ENCODE measurements at places on chromosomes 3 and 15. TPM values are rescaled to one million over a fixed set of nuclear protein-coding genes. Genes with fewer than 3 reads are reported as not detected.

The DTX3L gene
- total RNA-seq, result 4.4 TPM

The CCDC12 gene
- total RNA-seq, result 23.0 TPM

The POMGNT2 gene
- 16.2 TPM for total RNA-seq

The CACNA1D gene
- total RNA-seq, result 27.9 TPM

The EFL1 gene
- 25.2 TPM for total RNA-seq

The CHRNA7 gene
- total RNA-seq, result 7.3 TPM

The MAP2K1 gene
- total RNA-seq, result 15.8 TPM

The NOX5 gene
- total RNA-seq, result 0.09 TPM

The FAM174B gene
- total RNA-seq, result 25.0 TPM

The ARNT2 gene
- total RNA-seq, result 75.5 TPM

The PP2D1 gene
- total RNA-seq, result not detected

The CCDC39 gene
- 0.54 TPM for total RNA-seq

The MBNL1 gene
- 69.0 TPM for total RNA-seq

The ACAD9 gene
- 39.3 TPM for total RNA-seq

The RASGRF1 gene
- 16.9 TPM for total RNA-seq

The GLDN gene
- 1.2 TPM for total RNA-seq

The MCF2L2 gene
- total RNA-seq, result 37.1 TPM

The TMEM158 gene
- total RNA-seq, result 5.2 TPM

The SPATA12 gene
- not detected for total RNA-seq

The SERINC4 gene
- not detected for total RNA-seq

The DISP2 gene
- total RNA-seq, result 30.9 TPM

The TRH gene
- total RNA-seq, result 16.4 TPM

The TMOD2 gene
- total RNA-seq, result 105 TPM

The RASA2 gene
- total RNA-seq, result 30.3 TPM

The SUSD5 gene
- total RNA-seq, result 1.5 TPM

The KLHL40 gene
- total RNA-seq, result 0.09 TPM

The HDGFL3 gene
- total RNA-seq, result 70.0 TPM

The TLR9 gene
- total RNA-seq, result 0.09 TPM

The SORD gene
- total RNA-seq, result 7.4 TPM

The FYTTD1 gene
- 44.1 TPM for total RNA-seq

The NME9 gene
- 6.4 TPM for total RNA-seq

The CILP gene
- 0.27 TPM for total RNA-seq

The SLC28A1 gene
- total RNA-seq, result not detected

The ARL6IP5 gene
- total RNA-seq, result 43.7 TPM

The ALDH1A2 gene
- total RNA-seq, result 8.9 TPM

The STRA6 gene
- 12.6 TPM for total RNA-seq

The POPDC2 gene
- 1.7 TPM for total RNA-seq

The MYO5C gene
- 10.4 TPM for total RNA-seq

The TBC1D21 gene
- total RNA-seq, result not detected

The UNC13C gene
- 69.0 TPM for total RNA-seq

The DAPK2 gene
- total RNA-seq, result 2.9 TPM

The NEK10 gene
- total RNA-seq, result 31.5 TPM

The DUOX1 gene
- total RNA-seq, result 0.27 TPM

The GREM1 gene
- 0.54 TPM for total RNA-seq

The CX3CR1 gene
- 7.9 TPM for total RNA-seq

The B3GALNT1 gene
- 96.6 TPM for total RNA-seq

The GASK1A gene
- 11.4 TPM for total RNA-seq

The TMEM212 gene
- total RNA-seq, result not detected

The NAALADL2 gene
- 17.5 TPM for total RNA-seq

The ATP13A5 gene
- total RNA-seq, result 0.27 TPM

The SCG5 gene
- total RNA-seq, result 76.3 TPM

The ARPP19 gene
- 158 TPM for total RNA-seq
